ENCODE measurements at places on chromosomes 5 and 9.

GRCh38 chr5:28104080-28104479 lies 1065.7 kb upstream of the CDH9 start:
- DNase-seq: no peak

- no peak for DNase-seq
These were observed 4.6 kb downstream of the DCANP1 start for GRCh38 chr5:135442431-135443160.

GRCh38 chr9:27369591-27369990 lies 72.6 kb upstream of the EQTN start:
- no peak for DNase-seq

DNA sequence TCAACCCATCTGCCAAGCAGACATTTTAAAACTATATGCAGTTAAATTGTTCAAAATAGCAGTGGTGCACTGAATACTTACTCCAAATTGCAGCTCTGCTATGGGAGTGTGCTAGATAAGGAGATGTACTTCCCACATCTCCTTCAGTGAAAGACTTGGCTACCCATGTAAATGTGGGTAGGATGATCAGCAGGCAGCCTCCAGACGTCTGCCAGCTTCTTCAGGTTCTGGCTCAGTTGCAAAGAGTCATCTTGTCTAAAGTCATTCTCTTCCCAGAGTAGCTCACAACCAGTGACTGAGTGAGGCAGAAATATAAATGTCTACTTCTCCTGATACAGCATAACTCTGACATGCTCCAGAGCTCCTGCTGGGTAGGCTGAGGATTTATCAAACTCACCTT lies 1050.0 kb upstream of the CDH10 start:
- no peak for DNase-seq

- no peak for DNase-seq
These were observed 435.1 kb upstream of the ST8SIA4 start for GRCh38 chr5:101338226-101338625.

DNA sequence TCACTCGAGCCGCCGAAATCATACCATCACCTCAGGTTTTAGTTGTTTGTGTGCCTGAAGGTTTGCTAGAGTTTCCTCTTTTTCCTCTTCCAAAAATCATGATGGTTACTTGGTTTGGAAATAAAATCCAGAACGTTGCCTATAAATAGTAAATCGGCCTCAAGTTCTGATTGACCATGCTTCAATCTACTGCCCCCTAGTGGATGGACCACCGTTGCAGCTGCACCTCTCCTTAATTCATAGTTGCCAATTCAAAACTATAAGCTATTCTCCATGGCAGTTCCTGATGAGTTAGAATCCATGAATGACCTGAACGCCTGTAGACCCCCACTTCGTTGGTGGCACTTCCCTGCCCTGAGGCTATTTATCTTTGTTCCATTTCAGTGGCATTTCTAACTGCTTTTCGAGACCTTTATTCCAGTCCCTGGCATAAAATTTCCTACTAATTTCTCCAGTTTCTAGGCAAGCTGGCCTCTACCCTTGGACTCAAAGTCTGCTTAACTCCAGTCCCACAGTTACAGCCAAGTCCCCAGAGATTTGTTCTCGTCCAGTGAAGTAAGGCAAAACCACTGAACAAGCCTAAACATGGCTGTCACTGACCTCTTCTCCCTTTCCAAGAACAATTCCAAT lies 422.6 kb downstream of the EFNA5 start:
- peak; percentile 2 for DNase-seq

GRCh38 chr5:95422838-95423237 lies 31.7 kb downstream of the FAM81B start:
- no peak for DNase-seq

- no peak for DNase-seq
These were observed 50.8 kb downstream of the F2R start for GRCh38 chr5:76766746-76767145.

- no peak for DNase-seq
These were observed 11.1 kb downstream of the WDR5 start for GRCh38 chr9:134146774-134147493.

GRCh38 chr5:98365126-98365525 lies 408.3 kb upstream of the RGMB start:
- DNase-seq: no peak

- no peak for DNase-seq
These were observed 20.8 kb downstream of the PTCH1 start for GRCh38 chr9:95495961-95496360.

- no peak for DNase-seq
These were observed 43.9 kb downstream of the CYFIP2 start for GRCh38 chr5:157309796-157310195.

GRCh38 chr5:116747881-116748280 lies 173.3 kb upstream of the SEMA6A start:
- no peak for DNase-seq

GRCh38 chr5:134503937-134504437 lies 21.5 kb upstream of the JADE2 start:
- DNase-seq: no peak

GRCh38 chr5:5686356-5686755 lies 263.9 kb downstream of the ICE1 start:
- no peak for DNase-seq

DNA sequence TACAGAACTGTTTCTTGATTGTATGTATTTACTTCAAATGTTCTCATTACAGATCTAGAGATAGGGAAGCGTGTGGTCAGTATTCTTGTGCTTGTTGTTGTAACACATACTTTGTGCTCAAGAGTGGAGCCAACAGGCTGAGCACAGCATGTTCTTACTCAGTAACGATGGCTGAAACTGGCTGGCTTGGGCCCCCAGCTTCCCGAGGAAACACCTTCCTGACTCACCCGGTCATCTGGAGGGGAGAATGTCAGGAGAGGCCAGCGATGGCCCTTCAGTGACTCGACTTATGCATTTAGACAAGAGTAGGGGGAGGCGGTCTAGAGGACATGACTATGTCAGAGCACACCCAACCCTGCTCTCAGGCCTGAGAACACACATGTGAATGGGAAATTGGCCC lies 25.6 kb downstream of the ZNF474 start:
- no peak for DNase-seq

GRCh38 chr9:82970359-82970758 lies 92.6 kb downstream of the RASEF start:
- DNase-seq: no peak

- no peak for DNase-seq
These were observed 145.4 kb downstream of the GADD45G start for GRCh38 chr9:89750117-89750791.

GRCh38 chr5:27437594-27438200 lies 399.3 kb upstream of the CDH9 start:
- DNase-seq: no peak

GRCh38 chr5:40653221-40654022 lies 26.3 kb upstream of the PTGER4 start:
- DNase-seq: no peak
